ENCODE measurements at places on chromosomes 3 and 15. TPM values are rescaled to one million over a fixed set of nuclear protein-coding genes. Genes with fewer than 3 reads are reported as not detected.
A peak's percentile ranks its signal among the peaks of the same experiment; 100 is the strongest.

DNA sequence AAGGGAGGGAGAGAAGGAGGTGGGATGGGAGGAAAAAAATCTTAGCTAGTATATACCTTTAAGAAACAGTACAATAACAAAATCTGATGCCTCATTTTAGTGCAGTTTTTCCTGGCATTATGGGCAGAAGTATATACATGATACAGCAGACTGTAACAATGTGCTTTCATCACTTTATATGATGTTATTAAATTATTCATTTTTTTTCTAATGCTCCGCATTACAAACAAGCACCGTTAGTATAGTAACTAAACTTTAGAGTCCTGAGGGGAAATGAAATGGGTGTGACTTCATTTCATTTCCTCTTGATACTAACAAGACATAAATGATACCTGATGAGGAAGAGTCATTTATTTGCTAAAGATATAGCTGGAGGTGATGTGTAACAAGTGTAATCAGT lies 325.3 kb downstream of the ZNF385D start:
- no peak for DNase-seq

DNA sequence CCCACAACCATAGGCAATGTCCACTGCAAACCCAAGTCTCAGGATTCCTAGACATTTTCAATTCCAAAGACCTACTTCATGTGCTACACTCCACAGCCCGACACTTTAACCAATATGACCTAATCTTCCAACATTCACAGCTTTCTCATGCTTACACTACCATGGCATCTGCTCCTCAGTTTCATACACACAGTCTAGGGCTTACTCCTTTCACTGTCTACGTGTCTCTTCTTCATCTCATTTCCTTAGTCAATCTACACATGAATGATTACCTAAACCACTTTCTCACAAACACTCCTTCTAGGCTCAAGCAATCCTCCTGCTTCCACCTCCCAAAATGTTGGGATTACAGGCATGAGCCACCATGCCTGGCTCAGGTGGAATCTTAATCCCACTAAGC lies 106.3 kb downstream of the STAG1 start:
- DNase-seq: no peak

- DNase-seq: no peak
Observed at GRCh38 chr15:40155270-40155910, 5.5 kb upstream of the BUB1B start.

- DNase-seq: peak; percentile 36
Observed at GRCh38 chr3:101379658-101380376, 59.4 kb upstream of the IMPG2 start.

DNA sequence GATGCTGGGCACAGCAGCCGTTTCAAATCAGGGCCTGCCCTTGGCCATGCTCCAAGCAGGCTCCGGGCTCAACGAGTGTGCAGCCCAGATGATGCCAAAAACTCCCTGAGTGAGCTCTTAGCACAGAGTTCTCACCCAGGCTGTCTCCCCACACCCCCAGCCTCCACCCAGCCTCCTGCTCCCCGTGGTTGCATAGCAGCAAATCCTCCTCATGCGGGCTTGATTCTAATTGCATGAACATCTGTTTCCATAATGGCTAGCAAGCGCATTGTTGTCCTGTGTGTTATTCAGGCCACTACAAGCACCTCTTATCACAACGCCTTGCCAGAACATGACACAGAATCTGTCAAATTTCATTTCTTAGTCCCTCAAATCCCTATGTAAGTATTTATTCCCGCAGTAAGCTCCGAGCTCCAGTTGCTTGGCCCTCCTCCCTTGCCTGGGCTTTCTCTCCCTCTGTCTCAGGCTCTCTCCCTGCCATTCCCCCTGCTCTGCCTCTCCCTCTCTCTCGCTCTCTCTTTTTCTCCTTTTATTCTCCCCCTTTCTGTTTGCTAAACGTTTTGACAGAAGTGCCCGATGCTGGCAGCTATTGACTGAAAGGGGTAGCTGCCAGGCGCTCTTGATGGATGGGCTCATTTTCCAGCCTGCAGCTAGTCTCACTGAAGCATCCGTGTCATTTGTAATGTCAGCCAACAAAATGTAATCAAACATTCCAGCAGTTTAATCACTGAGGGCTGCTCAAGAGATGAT lies 306.5 kb downstream of the IL20RB start:
- DNase-seq: no peak

GRCh38 chr3:169122416-169122815 lies 541.1 kb downstream of the MECOM start:
- DNase-seq: no peak

GRCh38 chr3:55000546-55000945 lies 72.7 kb upstream of the LRTM1 start:
- no peak for DNase-seq

Gene CSTA
- polyA plus RNA-seq: not detected

GRCh38 chr3:195807681-195808121 lies 4.0 kb downstream of the MUC4 start:
- no peak for DNase-seq

GRCh38 chr15:42365921-42366550 lies 6.7 kb downstream of the CAPN3 start:
- no peak for DNase-seq

GRCh38 chr3:64954995-64955636 lies 267.3 kb upstream of the ADAMTS9 start:
- no peak for DNase-seq

DNA sequence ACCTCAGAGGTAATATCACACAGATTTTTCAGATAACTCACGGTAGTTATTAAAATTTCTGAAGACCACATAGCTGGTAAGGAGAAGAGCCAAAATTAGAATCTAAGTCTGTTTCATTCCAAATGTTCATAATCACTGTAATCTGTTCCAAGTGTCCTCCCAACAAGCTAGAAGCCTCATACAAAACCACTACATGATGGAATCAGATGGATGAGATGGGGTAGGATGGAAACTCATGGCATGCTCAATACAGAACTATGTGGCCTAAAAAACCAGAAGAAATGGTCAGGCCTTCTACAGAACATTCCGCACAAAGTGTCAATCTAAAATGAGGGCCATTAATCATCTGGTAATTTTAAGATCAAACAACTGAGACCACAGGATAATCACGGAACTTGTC lies 91.8 kb downstream of the THBS1 start:
- no peak for DNase-seq

Gene ATP13A4
- 0.71 TPM for polyA plus RNA-seq

Gene ALDH1A3
- not detected for polyA plus RNA-seq

Gene CCR3
- polyA plus RNA-seq: not detected

DNA sequence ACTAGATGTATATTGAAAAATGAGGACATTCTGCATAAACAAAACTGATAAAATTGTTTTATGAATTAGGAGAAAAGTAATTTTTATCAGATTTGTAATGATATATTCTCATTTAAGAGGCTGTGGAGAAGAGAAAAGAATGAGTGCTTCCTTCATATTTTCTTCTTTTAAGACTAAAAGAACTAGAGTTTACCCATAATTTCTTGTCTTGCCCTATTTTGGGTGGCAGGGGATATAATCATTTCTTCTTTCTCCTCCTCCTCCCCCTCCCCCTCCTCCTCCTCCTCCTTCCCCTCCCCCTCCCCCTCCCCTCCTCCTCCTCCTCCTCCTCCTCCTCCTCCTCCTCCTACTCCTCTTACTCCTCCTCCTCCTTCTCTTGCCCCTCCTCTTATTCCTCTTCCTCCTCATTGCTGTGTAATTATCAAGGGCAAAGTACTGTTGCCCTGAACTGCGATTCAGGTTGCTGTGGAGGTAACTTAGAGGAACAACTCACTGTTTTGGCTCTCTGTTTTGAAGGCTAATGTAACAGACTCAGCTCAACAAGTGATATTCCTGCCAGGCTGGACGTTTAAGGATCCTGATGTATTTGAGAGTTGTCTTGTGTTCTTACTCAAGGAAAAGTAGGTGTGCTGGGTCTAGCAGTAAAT lies 555.4 kb downstream of the AGBL1 start:
- DNase-seq: no peak

Gene SLC7A14
- not detected for polyA plus RNA-seq

DNA sequence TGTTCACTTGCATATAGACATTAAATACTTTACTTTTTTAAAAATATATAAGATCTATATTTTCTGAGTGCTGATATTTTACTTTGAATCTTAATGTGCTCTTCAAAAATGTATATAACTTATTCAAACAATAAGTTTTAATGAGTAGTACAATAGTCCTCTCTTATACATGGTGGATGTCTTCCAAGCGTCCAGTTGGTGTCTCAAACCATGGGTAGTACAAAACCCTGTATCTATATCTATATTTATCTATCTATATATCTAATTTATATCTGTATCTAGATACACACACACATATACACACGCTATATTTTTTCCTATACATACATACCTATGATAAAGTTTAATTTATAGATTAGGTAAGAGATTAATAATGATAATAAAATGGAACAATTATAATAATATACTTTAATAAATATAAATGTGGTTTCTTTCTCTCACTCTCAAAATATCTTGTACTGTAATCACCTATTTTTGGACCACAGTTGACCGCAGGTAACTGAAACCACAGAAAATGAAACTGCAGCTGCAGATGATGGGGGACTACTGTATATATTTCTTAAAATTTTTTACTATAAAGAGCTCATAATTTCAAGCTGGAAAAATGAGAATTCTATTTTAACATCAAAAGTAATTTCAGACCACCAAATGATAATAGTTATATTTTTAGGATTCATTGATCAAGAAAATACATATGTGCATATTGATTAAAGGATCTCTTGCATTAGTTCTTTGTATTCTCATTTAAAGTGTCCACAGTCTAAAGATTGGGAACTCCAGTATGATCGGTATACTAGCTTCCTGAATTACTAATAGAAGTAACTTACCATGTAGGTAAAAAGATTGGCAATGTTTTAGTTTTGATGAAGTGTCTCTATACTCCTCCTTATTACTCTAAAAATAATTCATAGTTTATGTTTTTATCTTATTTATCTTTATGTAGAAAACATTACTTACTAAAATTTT lies 215.1 kb upstream of the MLF1 start:
- no peak for DNase-seq

DNA sequence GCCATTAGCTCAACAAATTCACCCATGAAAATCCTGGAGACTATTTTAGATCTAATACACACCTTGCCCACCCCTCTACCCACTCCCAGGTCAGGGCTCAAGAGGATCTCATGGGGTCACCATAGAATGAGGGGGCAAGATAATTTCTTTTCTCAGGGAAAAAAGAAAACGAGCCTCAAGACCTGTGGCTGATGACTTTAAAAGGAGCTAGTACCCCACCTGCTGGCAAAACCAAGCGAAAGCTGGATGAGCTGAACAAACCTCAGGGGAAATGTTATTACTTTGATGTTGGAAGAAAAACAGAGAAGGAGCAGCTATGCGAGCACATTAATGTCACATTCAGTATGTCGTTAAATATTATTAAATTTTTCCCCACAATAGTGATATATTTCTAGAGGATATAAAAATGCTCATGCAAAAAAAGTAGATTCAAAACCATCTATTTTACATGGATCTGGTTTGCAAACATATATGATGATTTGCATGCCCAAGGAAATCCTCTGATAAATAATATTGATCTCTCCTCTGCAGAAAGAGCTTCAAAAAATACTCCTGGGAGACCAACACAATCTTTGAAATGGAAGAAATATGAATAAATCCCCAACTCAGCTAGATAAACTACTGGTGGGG lies 37.7 kb downstream of the PLD1 start:
- DNase-seq: peak; percentile 2

GRCh38 chr3:179706233-179706632 lies 53.4 kb downstream of the USP13 start:
- DNase-seq: no peak

GRCh38 chr3:98978068-98978811 lies 76.7 kb upstream of the DCBLD2 start:
- no peak for DNase-seq

Gene UCN2
- polyA plus RNA-seq: not detected

GRCh38 chr3:56836276-56837163 lies 34.8 kb upstream of the ARHGEF3 start:
- no peak for DNase-seq

- DNase-seq: no peak
Observed at GRCh38 chr15:76533060-76533820, 196.7 kb downstream of the ISL2 start.

GRCh38 chr3:41915353-41915752 lies 46.5 kb downstream of the ULK4 start:
- DNase-seq: no peak

- DNase-seq: no peak
Observed at GRCh38 chr3:113133140-113133539, 78.2 kb upstream of the BOC start.

Gene FBLN2
- polyA plus RNA-seq: 17.8 TPM

GRCh38 chr3:127184870-127185216 lies 8.1 kb upstream of the PRR23E start:
- DNase-seq: no peak

Gene LRRC58
- 9.6 TPM for polyA plus RNA-seq

DNA sequence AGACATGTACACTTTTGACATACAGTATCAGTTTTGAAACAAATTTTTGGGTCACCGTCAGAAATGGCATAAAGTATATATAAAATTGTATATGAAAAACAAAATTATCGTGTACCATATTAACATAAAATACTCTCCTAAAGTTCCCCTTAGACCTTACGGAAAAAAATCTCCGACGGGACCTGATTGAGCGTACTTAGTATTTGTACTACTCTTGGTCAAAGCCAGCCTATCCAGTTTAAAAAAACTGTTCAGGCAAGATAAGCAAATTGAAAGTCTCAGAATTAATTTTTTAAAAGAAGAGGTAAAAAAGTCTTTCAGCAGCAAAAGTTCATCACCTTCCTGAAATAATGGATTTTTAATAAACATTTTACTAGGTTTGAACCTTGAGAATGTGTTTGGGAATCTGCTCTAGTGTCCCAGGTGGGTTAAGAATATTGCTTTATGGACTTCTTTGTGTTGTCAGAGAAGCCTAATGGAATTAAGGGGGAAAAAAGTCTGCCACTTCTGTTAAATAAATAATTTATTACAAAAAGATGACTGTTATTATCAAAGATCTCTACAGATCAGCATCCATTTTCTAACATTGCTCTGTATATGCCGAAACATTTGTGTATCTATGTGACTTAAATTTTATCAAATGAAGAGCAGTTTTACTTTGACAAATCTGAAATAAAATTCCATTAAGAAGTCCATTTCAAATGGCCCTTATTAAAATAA lies 48.6 kb downstream of the ZBTB20 start:
- DNase-seq: no peak

- DNase-seq: no peak
Observed at GRCh38 chr3:195384952-195385351, 57.9 kb downstream of the ACAP2 start.

DNA sequence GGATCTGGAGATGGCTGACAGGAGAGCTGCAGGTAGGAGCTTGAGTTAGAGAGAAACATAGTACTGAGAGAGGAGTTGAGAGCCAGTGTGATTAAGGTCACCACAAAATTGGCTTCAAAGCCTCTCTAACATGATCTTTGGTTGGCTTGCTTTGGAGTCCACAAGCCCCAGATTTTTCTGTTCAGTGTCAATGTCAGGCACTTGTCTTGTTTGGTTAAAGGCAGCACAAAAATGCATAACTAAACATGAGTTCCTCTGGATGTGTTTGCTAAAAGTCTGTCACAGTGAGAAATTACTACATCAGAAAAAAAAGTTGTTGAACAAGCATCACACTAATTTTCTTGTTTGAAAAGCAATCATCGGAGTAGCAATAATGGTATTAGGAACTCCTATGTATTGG lies 440.5 kb downstream of the NTRK3 start:
- no peak for DNase-seq

Gene SLC12A8
- polyA plus RNA-seq: not detected

Gene ADAMTSL3
- polyA plus RNA-seq: not detected

Gene XCR1
- polyA plus RNA-seq: not detected

Gene GOLGA8T
- polyA plus RNA-seq: not detected

Gene BRK1
- 274 TPM for polyA plus RNA-seq

Data from naive B cell (primary cell).